ENCODE measurements at places on chromosomes 13 and 19.

- peak; percentile 47 for DNase-seq
Observed at GRCh38 chr19:17385878-17386611, 8.0 kb downstream of the CCDC194 start.

DNA sequence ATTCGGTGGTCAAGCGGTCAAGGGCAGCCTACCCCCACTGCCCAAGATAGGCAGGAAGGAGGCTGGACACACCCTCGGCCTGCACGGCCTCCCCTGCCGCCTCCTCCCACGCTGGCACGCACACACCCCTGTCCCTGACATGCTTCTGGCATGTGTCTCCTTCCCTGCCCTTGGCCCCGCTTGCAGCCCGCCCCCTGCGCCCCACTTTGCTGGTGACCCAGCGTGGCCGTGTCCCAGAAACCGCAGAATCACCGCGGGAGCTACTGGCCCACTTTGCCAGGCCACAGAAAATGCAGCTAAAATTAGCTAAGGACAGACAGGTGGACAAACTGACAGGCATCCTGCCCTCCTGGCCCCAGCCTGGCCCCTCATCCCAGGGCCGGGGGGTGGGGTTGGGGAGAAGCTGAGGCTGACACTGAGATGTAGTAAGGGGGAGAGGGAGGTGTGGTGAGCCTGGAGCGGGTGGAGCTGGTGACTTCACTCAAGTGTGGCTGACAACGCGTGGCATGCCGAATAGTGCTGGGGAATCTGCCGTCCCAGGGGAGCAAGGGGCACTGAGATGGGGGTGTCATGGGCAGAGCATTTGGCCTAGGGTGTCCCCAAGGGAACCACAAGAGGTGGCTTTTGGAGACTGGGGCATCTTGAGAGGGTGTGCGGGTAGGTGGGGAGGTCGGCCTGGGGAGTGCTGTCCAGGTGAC is 2.4 kb downstream of the SHANK1 start:
- no peak for DNase-seq

GRCh38 chr19:36256853-36257519 is 42.1 kb downstream of the ZNF146 start:
- DNase-seq, result no peak

GRCh38 chr13:21355304-21355703 is 103.8 kb downstream of the ZDHHC20 start:
- no peak for DNase-seq

- DNase-seq, result no peak
Observed at GRCh38 chr19:14325134-14325533, 56.1 kb upstream of the ADGRE5 start.

GRCh38 chr13:43783820-43784219 is 3.0 kb downstream of the ENOX1 start:
- DNase-seq, result no peak

DNA sequence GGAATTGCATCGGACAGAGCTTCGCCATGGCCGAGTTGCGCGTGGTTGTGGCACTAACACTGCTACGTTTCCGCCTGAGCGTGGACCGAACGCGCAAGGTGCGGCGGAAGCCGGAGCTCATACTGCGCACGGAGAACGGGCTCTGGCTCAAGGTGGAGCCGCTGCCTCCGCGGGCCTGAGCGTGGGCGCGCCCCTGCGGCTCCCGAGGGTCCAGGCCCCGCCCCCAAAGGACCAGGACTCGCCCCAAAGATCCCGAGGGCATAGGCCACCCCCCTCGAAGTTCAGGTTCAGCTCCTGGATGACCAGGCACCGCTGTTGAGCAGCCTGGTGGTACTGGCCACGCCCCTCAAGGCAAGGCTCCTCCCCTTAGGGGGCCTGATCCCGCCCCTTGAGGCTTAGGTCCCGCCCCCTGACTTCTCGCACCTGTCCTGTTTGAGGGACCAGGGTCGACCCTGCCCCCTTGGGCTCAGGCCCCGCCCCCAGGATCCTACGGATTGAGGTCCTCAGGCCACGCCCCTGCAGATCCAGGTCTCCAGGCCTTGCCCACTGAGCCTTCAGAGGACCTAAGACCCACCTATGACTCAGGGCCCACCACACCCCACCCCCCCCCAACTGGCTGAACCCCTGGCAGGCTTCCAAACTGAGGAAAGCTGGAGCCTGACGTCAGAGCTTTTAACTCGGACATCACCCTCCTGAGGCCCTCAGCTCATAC is 43.1 kb downstream of the CYP4F22 start:
- DNase-seq, result peak; percentile 73

DNA sequence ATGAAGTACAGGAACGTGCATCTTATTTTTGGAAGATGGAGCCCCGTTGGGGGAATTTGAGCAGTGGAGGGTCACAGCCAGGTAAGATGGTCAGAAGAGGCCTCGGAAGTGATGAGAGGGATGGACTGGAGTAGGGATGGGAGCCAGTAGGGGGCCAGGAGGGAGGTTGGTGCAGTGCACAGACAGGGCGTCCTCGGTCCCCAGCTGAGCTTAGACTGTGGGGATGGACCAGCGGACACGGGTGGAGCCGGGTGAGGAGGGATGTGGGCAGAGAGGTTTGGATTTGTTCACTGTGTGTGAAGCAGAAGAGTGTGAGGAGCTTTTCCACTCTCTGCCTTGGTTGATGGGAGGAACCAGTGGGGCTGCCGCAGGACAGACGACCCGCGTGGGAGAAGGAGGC is 10.6 kb downstream of the RPS9 start:
- no peak for DNase-seq

- peak; percentile 72 for DNase-seq
Observed at GRCh38 chr19:9914315-9915207, 21.8 kb downstream of the OLFM2 start.

GRCh38 chr13:112852392-112852791 is 116.6 kb upstream of the MCF2L start:
- no peak for DNase-seq

DNA sequence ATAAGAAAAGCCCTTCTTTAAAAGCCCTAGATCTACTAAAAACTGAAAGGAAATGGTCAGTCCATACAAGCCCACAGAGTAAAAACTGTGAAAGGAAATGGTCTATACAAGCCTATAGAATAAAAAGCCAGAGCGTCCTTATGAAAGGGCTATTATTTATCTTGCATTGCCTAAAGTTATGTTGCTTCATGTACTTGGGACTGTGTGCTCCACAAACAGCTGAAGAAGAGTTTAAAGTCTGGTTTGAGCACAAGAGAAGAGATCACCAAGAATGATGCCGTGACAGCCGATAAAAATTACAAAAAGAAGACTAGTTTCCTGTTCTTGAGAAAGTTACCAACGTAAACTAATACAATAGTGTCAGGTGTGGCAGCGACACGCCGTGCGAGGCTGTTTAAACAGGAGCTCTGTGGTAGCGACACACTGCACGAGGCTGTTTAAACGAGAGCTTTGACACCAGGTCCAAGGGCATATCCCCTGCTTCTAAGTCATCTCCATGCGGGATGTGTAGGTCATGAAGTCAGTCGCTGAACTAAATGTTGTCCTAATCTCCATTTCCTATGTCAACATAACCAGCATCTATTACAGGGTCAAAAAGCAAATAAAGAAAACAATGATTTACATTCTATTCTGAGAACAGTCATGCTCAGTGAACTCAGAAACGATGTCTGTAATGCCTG is 24.9 kb downstream of the PCID2 start:
- no peak for DNase-seq

DNA sequence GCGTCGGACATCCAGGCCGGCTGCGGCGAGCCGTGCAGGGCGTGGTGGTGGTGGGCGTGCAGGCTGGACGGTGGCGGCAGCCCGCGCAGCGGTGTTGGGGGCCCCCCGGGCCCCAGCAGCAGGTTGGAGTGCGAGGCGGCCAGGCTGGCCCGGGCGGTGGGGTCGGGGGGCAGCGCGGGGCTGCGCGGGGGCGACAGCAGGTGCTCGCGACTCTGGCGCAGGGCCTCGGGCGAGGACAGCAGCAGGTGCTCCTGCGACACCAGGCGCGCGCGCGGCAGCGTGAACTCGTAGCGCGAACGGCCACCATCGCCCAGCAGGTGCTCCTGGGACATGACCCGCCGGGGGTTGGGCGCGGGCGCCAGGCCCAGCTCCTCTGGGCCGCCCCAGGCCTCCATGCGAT is 9.8 kb downstream of the SHISA7 start:
- no peak for DNase-seq

DNA sequence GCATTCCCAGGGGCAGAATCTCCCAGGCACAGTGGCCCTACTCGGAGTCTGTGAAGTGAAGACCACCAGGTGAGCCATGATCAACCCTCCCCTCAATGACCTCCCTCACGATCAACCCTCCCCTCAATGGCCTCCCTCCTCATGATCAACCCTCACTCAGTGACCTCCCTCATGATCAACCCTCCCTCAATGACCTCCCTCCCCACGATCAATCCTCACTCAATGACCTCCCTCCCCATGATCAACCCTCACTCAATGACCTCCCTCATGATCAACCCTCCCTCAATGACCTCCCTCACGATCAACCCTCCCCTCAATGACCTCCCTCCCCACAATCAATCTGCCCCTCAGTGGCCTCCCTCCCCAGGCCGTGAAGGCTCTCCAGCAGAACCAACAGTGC is 32.1 kb downstream of the SBNO2 start:
- no peak for DNase-seq

DNA sequence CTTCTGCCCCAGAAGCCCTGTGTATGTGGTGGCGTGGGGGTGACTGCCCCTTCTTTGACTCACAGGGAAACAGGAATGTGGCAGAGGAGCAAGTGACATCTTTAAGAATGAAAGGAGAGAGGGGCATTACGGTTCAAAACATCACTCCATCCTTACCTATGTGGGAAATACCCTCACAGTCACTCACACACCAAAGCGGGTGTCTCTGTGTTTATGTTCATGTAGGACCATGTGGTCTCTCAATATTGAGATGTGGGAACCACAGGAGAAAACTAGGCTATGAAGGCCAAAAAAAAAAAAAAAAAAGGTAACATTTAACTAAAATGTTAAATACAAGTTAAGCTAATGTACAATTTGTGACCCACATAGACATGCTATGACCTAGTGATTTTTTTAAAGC is 153.6 kb upstream of the GPR12 start:
- DNase-seq, result no peak

DNA sequence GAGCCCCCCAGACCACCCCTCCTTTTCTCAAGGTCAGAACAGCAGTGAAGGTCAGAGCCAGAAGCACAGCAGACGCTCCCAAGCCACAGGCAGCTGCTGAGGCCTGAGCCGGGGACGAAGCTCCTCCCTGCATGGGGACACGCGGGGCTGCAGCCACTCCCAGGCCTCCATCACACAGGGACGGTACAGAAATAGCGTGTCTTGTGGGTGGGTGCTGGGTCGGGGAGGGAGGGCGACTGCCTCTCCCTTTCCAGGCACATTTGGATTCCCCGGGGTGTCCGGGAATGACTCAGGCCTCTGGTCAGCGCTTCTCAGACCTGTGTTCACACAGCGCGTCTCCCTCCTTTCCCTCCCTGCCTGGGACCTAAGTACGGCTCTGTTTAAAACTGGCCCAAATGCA is 33.2 kb downstream of the RASA3 start:
- DNase-seq, result peak; percentile 7
